Caki2 (cell line): ENCODE measurements at places on chromosomes 3 and 15.
A peak's percentile ranks its signal among the peaks of the same experiment; 100 is the strongest.

DNA sequence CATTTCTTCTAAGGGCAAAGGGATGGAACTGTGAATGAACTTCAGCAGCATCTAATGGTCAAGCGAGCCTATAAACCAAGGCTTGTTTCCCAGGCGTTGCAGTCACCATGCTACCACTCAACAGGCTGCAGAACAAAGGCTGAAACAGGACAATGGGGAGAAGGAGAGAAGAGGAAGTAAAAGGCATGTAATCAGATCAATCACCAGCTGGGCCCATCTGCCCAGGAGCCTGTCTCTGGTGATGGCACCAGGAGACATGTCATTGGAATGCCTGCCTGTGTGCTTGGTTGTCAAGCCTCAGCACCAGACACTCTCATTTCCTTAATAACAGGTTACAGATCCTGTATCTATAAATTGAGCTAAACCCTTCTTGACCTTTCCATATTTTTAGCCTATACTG lies 81.7 kb upstream of the UMPS start:
- DNase-seq: no peak

DNA sequence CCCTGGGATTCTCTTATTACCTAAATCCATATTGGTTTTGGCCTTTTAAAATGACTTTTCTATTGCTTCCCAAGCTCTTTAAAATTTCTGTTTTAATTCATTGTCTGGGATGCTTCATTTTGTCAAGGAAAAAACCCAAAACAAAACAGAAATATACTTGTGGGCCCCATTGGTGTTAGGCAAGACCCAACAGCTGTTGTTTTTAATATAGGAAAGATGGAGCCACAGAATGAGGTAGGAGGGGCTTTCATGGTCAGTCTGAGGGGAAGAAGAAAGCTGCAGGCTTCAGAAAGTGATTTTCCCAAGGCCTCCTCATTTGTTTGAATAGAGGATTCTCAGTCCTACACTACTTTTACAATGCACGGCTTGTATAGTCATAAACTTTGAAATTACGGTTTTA lies 180.5 kb downstream of the MCTP2 start:
- no peak for DNase-seq

DNA sequence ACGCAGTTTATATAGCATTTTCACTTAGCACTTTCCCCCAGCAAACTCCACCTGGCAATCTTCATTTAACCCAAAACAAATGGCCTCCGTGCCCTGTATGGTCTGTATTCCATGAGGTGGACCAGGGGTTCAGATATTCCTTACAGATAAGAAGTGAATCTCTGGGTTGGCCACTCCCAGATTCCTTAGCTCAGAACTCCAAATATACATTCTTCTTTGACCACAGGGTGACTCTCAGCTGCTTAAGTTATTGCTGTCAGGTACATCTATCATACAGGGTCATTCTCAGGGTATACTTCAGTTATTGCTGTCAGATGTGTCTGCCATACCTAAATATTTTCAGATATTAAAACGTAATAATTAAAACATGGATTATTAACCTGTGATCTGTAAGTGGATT lies 229.8 kb downstream of the TBL1XR1 start:
- no peak for DNase-seq

GRCh38 chr3:154775821-154776548 lies 304.1 kb upstream of the MME start:
- DNase-seq: no peak

- DNase-seq: peak; percentile 12
These were observed 296.6 kb downstream of the SUCLG2 start for GRCh38 chr3:67357610-67358458.

GRCh38 chr15:43285609-43286037 lies 18.9 kb upstream of the TGM5 start:
- DNase-seq: peak; percentile 57
